ENCODE measurements at places on chromosomes 5 and 9.

DNA sequence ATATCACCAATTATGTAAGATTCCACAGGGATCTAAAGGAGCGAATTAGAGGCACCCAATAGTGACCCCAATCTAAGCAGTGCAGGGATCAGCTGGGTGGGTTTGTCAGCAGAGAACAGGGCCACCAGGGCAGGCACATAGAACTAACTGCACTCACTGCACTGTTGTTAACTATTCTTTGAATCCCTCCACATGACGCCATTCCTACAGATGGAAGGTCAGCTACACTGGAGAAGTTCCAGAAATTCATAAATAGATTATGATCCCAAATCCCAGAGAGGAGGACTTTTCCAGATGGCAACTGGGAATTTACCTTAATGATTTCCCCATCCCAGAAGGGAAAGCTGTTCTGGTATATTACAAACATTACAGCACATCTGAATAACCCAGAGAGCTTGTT, 84.2 kb downstream of the THBS4 start:
- no peak for DNase-seq

- DNase-seq: no peak
These were observed 34.8 kb downstream of the THBS4 start for GRCh38 chr5:80069918-80070318.

DNA sequence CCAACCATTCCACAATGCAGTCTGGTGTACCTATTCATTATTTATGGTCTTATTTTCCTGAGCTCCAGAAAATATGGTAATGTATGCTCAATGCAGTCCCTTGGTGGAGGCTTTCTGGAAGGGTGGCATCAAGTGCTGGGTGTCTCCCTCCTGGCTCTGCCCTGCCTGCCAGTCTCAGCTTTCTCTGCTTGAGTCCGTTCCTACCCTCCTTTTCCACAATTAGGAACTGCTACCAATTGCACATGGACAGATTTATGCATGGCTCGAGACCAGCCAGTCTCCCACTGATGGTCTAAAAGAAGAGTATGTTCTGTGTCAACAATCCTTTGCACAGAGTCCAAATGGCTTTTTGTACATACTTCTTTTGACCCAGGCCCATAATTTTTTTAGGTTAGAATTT, 189.8 kb downstream of the TLE1 start:
- no peak for DNase-seq

- no peak for DNase-seq
These were observed 25.0 kb upstream of the GABRP start for GRCh38 chr5:170758481-170758880.

DNA sequence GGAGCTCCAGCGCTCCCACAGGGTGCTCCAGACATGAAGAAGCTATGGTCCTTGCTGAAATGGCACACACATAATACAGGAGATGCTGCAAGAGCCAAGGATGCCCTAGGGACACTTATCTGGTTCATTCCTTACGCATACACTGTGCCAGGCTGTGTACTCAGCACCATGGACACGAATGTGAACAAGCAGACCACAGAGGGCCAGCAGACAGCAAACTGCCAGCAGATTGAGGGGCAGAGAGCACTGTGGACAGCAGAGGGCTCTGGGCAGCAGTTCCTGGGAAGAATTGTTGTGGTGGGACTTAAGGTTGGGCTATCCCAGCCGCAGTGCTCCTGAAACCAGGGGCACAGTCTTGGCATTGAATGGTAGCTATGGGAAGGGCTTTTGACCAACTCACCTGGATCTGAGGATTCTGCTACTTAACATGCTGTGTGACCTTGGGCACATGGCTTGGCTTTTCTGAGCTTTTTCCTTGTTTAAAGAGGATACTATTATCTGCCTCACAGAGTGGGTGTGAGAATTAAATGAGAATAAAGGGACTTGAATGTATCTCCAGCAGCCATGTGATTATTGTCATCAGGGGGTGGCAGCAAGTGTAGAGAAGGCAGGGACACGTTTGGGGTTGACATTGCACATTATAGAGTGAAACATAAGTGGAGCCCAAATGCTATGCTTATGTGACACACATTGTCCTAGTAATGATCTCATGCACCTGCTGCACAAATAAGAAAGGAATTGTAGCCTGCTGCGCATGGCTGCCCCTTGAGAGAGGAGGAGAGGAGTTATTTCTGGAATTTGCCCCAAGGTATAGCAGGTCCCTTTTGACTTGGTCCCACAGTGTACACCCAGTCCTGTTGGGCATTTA, 30.1 kb downstream of the PPARGC1B start:
- no peak for DNase-seq

GRCh38 chr9:94864862-94865509, 138.5 kb downstream of the AOPEP start:
- DNase-seq: no peak

DNA sequence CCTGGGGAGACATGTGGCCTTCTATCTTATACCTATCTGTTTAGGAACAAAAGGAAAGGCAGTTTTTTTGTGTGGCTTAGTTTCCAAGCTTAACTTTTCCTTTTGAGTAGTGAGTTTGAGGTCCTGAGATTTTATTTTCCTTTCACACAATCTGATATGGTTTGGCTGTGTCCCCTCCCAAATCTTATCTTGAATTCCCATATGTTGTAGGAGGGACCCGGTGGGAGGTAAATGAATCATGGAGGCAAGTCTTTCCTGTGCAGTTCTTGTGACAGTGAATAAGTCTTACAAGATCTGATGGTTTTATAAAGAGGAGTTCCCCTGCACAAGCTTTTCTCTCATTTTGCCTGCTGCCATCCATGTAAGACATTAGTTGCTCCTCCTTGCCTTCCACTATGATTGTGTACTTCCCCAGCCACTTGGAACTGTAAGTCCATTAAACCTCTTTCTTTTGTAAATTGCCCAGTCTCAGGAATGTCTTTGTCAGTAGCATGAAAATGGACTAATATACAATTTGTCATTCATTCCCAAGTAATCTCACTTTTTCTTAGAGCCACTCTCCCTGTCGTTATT, 4.7 kb upstream of the CLTB start:
- no peak for DNase-seq

- no peak for DNase-seq
These were observed 22.9 kb downstream of the DNAH5 start for GRCh38 chr5:13921578-13921977.

DNA sequence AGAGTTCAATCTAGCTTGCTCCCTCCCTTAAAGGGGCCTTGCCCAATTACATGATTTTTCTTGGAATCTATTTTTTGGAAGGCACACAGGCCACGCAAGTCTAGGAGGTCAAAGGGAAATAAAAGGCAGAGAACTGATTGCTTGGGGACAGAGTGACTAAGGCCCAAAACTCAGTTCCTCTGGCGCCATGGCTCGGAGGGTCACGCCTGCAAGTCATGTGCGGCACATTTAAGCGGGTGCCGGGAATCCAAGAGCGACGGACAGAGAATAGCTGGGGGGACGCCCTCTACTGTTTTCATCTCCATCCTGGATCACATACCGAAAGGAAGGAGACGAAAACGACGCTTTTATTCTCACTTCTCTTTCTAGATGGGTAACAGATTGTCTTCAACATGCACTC, 78.6 kb downstream of the FREM1 start:
- DNase-seq: no peak

DNA sequence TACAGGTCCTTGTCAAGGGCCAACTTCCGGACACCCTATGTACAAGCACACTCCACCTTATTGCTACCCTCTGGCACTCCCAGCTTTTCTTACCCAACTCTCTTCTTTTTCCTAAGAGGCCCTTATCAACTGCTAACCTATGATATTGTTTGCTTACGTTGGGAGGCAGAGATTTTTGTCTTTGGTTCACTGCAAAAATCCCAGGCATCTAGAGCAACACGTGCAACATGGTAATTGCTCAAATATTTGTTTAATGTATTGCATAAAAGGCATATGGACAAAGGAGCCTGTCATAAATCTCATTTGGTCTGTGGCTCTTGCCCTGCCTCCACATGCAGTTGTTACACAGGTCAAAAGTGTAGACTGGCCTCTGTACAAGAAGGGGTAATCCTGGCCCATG, 35.8 kb upstream of the ATP10B start:
- no peak for DNase-seq

- DNase-seq: no peak
These were observed 121.0 kb upstream of the GAS1 start for GRCh38 chr9:87068177-87068840.

- no peak for DNase-seq
These were observed 116.0 kb upstream of the IRX2 start for GRCh38 chr5:2867373-2867933.

- DNase-seq: no peak
These were observed 353.8 kb upstream of the WWC1 start for GRCh38 chr5:167937635-167937998.

DNA sequence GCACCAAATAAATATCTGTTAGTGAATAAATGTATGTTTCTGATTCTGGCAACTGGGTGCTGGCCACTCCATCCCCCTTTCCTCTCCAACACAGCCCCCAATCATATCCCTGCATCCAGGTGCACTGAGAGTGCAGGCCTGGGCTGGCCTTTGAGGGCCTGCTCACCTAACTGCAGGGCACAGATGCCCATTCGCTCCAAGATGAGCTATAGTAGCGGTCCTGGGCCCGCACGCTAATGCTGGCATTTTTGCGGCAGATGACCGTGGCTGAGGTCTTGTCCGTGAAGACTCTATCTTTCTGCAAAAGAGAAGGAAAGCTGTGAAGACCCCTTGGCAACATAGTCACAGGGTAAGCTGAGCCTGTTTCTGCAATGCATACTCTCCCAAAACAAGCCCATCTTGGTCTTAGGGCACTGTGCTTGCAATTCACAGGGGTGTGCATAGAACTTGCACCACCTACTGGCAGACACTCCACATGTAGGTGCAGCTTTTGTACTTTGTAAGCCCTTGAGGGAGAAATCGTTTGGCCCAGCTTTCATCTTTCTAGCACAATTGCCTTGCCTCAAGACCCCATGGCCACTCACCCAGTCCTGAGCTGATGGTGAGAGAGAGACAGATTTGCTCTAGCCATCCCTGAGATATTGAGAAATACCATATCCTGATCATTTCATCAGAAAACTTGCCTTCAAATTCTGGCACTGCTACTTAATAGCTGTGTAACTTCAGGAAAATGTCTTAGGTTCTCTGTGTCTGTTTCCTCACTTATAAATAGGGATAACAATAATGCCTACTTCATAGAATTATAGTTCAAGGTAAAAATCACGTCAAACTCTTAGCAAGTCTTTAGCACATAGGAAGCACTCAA, 13.5 kb downstream of the IL12B start:
- peak; percentile 15 for DNase-seq

DNA sequence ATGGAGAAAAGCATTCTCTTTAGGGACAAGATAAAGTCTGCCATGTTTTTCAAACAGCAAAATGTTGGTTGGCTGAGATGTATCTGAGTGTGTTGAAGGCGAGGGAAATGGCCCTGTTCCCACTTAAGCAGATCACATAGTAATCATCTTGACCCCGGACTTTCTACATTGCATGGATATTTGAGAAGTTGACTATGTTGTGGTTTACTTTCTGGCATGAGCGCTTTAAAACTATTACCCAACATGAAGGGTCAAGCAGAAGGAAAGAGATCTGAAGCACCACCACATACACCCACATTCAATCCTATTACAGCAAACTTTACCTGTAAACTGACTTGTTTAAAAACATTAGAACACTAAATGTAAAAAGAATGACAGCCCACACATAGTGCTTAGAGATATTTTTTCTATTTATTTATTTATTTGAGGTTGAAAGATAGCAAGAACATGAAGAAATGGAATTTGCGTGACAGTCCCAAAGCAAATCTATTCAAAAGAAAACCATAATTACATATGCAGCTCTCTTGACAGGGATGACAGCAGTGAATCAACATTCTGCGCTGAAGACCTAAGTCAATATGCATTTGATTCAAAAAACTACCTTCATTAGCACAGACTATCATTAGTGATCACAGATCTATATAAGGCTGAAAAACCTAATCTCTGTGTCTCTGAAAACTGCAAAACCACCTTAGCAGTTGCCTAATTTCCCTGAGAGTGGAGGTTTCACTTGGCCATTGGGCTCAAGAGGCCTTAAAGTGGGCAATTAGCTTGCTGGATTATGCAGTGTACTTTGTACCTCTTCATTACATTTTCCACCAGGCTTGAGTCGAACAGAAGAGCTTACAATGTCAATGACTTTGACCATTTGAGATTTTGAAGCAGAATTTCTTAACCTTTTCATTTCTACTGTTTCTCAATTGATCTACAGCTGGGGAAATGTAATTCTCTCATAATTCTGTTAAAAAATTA, 195.0 kb downstream of the PDE4D start:
- no peak for DNase-seq

DNA sequence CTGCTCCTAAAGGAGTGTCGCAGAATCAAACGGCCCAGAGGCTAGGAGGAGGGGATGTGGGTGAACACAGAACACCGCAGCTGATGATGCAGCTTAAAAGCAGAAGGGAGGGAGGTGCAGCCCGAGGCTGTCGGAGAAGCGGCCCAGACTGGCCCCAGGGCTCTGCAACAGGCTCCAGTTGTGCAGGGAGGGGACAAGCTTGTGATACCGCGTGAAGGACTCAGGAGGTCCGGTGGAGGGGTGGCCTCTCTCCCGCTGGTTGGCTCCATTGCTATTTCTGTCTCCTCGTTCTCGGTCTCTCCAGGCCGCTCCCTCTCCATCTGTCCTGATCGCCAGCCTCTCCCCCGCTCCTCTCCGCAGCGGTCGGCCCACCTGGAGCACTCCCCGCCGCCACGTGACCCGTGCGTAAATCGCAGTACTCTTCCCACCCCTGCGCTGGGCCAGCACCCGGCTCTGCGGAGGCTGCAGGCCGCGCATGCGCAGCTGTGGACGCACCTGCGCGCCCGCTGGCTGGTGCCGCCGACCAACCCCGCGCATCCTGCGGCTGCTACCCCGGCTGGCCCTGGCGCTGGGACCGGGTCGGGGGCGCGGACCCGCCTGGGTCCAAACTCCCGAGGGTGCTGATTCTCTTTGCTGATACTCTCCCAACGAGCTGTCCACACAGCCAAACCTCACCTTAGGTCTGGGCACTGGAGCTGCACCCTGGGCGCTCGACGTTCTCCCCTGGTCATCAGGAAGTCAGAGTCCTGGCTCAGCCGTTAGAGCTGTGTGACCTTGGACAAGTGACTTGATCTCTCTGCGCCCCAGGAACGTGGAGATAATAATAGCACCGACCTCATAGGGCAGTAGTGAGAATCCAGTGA, 3.7 kb upstream of the STXBP1 start:
- peak; percentile 66 for DNase-seq

DNA sequence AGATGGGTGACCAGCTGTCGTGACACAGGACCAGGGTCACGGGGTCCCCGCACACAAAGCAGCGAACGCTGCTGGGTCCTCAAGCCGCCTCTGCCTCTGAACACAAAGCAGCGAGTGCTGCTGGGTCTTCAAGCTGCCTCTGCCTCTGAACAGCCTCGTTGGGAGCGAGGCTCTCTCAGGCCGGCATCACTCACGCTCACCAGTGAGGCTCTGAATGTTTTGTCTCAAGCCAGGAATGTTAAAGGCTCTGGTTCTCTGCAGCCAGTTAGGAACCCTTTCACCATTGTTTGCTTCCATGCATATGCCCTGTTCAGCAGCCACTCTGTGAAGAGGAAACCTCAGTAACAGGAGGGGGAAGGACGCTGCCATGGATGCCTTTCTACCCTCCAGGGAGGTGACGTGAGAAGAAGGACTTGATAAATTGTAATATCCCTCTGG, 82.7 kb upstream of the TAF11L2 start:
- DNase-seq: no peak

Data from T-helper 9 cell (primary cell).